Activated B cell treated with CpG ODN at 0.5 μM for 24 hours (primary cell): ENCODE measurements at places on chromosomes 12 and 14.

- no peak for DNase-seq
Observed at GRCh38 chr14:99563749-99564129, 40.3 kb downstream of the CCDC85C start.

- DNase-seq = no peak
Observed at GRCh38 chr12:69894800-69895383, 69.9 kb downstream of the MYRFL start.

DNA sequence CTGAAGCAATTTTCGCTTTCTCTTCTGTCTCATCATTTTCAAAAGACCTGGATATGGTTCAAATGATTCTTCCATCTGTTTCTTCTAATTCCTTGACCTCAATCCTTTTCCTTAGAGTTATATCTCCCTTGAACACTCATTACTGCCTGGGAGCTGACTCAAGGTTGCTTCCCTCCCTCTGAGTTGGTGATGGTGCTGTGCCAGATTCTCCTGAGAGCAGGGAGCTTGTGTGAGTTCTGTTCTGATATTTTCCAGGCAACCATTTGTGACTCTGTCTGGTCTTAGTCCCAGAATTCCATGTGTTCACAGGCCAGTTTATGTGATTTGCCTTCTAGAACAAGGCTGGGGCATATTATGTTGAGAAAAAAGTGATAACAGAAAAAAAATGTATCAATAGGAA lies 505.1 kb upstream of the SYT1 start:
- no peak for DNase-seq

DNA sequence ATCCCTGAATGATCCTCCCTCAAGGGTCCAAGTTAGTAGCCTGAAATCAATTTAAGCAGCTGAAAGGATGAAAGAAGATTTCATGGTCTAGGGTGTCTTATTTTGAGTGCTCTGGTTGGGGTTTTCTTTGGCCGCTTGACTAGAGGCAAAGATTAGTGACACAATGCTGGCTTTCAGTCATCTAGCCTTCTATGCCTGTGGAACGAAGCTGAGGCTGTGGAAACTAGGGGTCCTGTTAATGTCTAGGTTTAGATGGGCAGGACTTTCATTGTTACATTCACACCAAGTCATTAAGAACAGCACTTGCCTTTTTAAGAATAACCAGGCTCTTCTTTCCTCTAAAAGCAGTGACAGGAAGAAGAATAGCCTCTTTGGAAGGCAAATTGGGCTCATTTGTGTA lies 253.8 kb upstream of the E2F7 start:
- DNase-seq = no peak

GRCh38 chr12:57549909-57550640 lies at the start of gene KIF5A:
Gene KIF5A, plus strand, starts transcription at chr12:57550044. Its CDS starts 228 bp downstream, at chr12:57550272.
- peak; percentile 55 for DNase-seq
